ENCODE measurements at places on chromosomes 6 and 20.
A peak's percentile ranks its signal among the peaks of the same experiment; 100 is the strongest.

DNA sequence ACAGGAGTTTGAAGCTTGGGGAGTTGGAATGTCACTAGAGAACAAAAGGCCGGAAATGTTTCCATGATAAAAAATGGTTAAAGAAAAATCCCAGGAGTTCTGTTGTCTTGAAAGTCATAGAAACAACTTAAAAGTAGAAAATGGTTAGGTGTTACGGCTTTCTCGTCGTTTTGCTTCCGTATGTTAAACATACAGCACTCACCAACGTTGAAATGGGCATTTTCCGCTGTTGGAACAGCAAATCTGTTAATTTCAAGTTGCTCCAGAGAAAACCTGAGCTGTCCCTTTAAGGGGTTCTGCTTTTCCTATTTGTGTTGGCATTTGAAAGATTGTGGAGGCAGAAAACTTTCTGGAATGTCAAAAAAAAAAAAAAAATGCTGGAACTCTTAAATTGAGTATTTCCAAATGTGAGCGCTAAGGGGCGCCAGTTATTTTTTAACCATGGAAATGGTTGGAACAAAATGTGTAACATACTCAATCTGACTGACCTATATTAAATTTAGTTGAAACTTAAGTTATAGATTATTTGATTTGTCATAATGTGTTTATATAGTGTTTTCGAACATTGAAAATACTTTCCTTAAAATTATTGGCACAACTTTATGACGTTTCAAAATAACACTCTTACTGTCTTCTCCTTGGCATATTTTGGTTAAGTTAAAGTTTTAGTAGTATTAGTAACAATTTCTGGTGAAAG lies 2.2 kb downstream of the QKI start:
- peak; percentile 73 for DNase-seq

DNA sequence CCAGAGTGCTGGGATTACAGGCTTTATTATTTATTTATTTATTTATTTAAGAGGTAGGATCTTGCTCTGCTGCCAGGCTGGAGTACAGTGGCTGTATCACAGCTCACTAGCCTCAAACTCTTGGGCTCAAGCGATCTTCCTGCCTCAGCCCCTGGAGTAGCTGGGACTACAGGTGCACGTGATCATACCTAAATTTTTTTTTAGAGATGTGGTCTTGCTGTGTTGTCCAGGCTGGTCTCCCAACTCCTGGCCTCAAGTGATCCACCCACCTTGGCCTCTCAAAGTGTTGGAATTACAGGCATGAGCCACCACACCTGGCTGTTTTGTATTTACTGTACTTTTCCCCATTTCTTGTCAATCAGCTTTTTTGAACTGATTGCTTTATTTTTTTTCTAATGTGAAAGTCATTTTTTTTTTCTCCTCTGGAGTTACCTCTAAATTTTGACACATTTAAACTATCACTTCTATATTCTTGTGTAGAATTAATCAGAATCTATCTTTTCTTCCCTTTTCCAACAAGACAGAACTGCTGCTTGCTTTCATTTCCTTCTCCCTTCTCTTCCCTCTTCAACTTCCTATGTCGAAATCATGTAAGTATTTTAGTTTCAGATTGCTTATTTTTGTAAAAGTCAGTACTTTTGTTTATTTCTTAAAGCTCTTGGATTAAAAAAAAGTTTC lies 12.0 kb downstream of the PANK2 start:
- no peak for DNase-seq

DNA sequence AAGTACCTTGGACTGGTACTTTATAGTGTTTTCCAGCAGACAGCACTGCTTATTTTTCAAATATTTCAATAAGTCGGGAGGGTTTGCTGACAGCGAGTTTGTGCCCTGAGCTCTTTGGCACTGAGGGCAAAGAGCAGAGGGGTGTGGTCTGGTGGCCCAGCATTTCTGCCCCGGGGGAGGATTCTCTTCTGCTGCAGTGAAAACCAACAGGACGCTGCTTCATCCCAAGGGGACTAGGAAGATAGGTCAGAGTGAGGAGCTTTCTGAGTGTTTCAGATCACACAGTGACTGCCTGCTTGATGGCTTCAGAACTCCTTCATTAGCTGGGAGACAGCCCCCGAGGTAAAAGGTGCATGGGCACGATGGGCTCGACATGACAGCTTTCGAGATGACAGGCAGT lies 8.6 kb downstream of the ULBP2 start:
- no peak for DNase-seq

- DNase-seq, result no peak
These were observed 18.5 kb upstream of the SCUBE3 start for GRCh38 chr6:35195120-35195780.

DNA sequence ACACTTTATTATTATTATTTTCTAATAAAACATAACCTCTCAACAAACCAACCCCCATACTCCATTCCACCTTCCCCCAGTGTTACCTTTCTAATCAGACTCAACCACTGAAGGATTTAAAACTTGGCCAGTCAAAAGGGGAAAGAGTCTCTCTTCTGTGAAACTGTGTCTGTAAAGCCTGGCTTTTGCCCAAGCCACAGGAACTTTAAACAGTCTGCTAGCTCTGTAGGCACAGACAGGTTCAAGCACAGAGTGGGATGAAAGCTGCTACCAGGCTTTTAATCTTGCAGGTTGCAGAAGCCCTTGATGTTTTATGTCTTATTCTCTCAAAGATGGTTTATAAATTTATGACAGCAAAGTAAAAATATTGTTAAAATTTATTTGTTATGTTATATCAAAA lies 585.7 kb downstream of the TENT5A start:
- DNase-seq, result no peak

Measured in fibroblast of skin of left biceps (primary cell).